Naive thymus-derived CD8-positive, alpha-beta T cell (primary cell): ENCODE measurements at places on chromosomes 4 and X.

GRCh38 chr4:35493977-35494376 lies 750.3 kb downstream of the ARAP2 start:
- DNase-seq = no peak

GRCh38 chr4:68167706-68168105 lies 38.0 kb upstream of the TMPRSS11F start:
- no peak for DNase-seq

DNA sequence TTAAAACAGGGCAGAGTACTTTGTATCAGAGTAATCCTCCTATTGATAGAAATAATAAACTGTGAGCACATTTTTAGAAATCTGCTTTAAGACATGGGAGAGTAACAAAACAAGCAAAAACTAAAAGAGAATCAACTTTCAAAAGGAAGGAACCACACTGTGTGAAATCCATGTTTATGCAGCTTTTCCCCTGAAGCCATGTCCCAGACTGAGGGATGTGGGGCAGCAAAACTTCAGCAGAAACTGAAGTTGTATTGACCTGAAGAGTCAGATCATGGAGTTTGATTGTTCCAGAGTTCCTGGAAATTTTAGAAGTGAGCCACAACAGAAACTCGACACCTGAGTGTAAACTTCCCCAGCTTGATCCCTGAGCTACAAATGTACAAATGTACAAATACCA lies 53.2 kb downstream of the COMMD8 start:
- no peak for DNase-seq

GRCh38 chr4:29805245-29805644 lies 914.9 kb upstream of the PCDH7 start:
- DNase-seq = no peak

DNA sequence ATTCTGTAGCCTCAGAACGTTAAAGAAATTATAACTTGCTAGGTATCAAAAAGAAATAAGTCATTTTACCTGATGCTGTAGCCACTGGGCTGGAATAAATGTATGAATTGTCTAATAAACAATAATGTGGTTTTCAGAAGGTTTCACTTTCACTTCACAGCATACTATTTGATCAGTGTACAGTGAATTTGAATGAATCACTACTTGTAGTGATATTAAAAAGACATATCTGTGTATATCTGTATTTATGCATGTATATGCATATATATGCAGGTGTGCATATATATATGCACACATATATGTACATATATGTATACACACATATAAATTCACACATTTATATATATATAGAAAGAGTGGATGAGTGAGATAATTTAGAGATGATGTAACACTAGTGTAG lies 440.0 kb upstream of the PCDH10 start:
- DNase-seq = no peak

- DNase-seq = no peak
Observed at GRCh38 chr4:78720204-78720603, 55.9 kb upstream of the BMP2K start.

GRCh38 chr4:62640296-62640695 lies 1440.2 kb downstream of the ADGRL3 start:
- DNase-seq = no peak

GRCh38 chr4:184955636-184956035 lies 62.7 kb upstream of the HELT start:
- DNase-seq = no peak

GRCh38 chr4:175560604-175561003 lies 251.5 kb downstream of the GPM6A start:
- no peak for DNase-seq

GRCh38 chr4:156377036-156377710 lies 423.5 kb upstream of the CTSO start:
- no peak for DNase-seq

- DNase-seq = no peak
Observed at GRCh38 chr4:70203601-70204000, 8.1 kb downstream of the ODAM start.

GRCh38 chr4:2441393-2442174 lies 22.8 kb downstream of the CFAP99 start:
- DNase-seq = peak; percentile 65

DNA sequence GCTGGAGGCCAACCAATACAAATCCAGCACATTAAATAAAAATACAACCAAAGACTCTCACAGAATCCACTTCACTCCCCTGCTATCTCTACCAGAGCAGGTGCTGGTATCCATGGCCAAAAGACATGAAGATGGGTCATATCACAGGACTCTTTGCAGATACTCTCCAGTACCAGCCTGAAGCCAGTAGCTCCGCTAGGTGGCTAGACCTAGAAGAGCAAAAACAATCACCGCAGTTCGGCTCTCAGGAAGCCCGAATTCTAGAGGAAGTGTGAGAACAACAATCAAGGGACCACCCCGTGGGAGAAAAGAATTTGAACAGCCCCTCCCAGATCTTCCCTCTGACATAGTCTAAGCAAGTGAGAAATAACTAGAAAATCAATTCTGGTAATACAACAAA lies 20.2 kb downstream of the CLIC2 start:
- DNase-seq = no peak

DNA sequence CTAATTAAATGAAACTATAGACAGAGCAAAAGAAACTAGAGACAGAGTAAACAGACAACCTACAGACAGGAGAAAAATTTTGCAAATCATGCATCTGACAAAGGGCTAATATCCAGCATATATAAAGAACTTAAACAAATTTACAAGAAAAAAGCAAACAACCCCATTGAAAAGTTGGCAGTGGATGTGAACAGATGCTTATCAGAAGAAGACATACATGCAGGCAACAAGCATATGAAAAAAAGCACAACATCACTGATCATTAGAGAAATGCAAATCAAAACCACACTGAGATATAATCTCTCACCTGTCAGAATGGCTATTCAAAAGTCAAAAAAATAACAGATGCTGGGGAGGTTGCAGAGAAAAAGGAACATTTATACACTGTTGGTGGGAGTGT lies 14.8 kb downstream of the ZNF280C start:
- no peak for DNase-seq

- DNase-seq = no peak
Observed at GRCh38 chr4:112651641-112652040, 14.7 kb downstream of the LARP7 start.

GRCh38 chr4:66219401-66219800 lies 549.1 kb upstream of the EPHA5 start:
- DNase-seq = no peak

GRCh38 chr4:48119646-48120045 lies 14.4 kb downstream of the TXK start:
- no peak for DNase-seq

DNA sequence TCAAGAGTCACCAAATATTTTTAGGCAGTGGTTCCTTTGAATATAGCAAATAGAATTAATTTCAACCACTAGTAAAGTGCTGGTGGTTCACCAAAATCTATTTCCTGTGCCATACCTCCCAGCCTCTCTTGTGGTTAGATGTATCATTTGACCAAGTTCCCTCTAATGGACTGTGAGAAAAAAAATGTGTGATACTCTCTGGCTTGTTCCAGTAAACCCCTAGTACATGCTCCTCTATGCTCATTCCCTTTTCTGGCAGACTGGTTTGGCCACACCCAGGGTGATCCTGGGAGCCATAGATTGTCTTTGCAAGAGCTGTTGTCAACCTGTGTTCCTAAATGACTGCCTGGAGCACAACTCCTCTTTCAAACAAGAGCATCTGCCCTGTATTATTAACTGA lies 109.5 kb downstream of the FRAS1 start:
- DNase-seq = no peak

DNA sequence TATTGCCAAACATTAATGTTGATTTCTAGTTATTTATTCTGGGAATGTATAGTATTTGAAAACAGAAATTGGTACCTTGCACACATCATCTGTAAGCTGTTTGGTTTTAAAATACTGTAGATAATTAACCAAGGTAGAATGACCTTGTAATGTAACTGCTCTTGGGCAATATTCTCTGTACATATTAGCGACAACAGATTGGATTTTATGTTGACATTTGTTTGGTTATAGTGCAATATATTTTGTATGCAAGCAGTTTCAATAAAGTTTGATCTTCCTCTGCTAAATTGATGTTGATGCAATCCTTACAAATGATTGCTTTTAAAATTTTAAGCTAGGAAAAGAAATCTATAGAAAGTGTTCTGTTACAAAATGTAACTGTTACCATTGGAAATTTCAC lies 30.8 kb upstream of the FMR1NB start:
- DNase-seq = no peak

GRCh38 chrX:22037225-22037624 lies 5.1 kb downstream of the PHEX start:
- DNase-seq = no peak

DNA sequence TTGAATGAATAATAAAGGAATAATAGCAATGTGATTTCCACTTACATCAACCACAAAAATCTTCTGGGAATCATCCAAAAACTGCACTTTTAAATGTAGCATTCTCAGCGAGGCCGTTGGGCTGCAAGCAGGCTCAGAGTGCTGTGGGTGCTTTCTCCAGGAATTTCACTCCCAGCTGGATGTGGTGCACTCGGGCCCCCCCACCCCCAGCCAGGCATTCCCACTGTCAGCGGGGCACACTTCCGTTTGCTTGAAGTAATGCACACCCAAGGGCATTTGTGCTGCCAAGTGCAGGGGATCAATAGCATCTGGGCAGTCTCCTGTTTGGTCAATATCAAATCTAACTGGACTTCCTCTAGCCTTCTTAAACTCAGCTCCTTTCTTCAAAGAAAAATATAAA lies at the start of gene FRMD7:
Gene FRMD7, minus strand, starts transcription at position 278 of the 400 bp plus-strand sequence. Its CDS starts 176 bp downstream, at position 102.
- DNase-seq = no peak

DNA sequence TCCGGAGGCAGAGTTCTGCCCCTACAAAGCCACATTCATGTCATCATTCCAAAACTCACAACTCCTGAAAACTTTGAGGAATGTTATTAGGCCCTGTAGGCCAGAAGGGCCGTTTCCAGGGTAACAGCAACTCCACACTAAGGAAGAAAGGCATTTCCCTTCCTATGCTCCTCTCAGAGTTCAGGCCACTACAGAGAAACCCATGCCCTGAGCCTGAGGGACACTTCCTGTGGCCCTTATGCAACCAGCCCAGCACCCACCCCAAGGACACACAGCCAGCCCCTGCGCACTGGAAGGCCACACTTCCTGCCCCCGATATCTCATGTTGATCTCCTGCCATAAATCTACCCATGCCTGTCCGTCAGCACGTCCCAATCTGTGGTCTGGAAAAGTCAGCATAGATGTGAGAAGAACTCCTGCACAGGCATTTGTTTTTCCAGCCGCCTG lies 289.3 kb downstream of the BCOR start:
- DNase-seq = no peak

GRCh38 chrX:40095583-40096394 lies 2.0 kb downstream of the BCOR start:
- no peak for DNase-seq
